Bronchus fibroblast of lung (primary cell): ENCODE measurements at places on chromosomes 13 and 19. TPM values are rescaled to one million over a fixed set of nuclear protein-coding genes. Genes with fewer than 3 reads are reported as not detected.

ADPRHL1 gene
- 1.0 and 1.8 TPM in 2 replicates for total RNA-seq

GPR12 gene
- not detected in 2 replicates for total RNA-seq

AKAP11 gene
- 9.2 and 10.6 TPM in 2 replicates for total RNA-seq

CABP5 gene
- not detected in 2 replicates for total RNA-seq

GNG8 gene
- total RNA-seq: not detected in 2 replicates

ADAMTSL5 gene
- 1.2 and 2.0 TPM in 2 replicates for total RNA-seq

SIGLEC10 gene
- total RNA-seq: not detected in 2 replicates

RNASEH2B gene
- 42.5 and 49.8 TPM in 2 replicates for total RNA-seq

UBE2L5 gene
- not detected in 2 replicates for total RNA-seq

SAMD1 gene
- total RNA-seq: 31.4 and 33.9 TPM in 2 replicates

PSG7 gene
- total RNA-seq: not detected in 2 replicates

DMRTC2 gene
- total RNA-seq: not detected in 2 replicates

CGB8 gene
- not detected in 2 replicates for total RNA-seq
